ENCODE measurements at places on chromosomes 4 and X.
A peak's percentile ranks its signal among the peaks of the same experiment; 100 is the strongest.

DNA sequence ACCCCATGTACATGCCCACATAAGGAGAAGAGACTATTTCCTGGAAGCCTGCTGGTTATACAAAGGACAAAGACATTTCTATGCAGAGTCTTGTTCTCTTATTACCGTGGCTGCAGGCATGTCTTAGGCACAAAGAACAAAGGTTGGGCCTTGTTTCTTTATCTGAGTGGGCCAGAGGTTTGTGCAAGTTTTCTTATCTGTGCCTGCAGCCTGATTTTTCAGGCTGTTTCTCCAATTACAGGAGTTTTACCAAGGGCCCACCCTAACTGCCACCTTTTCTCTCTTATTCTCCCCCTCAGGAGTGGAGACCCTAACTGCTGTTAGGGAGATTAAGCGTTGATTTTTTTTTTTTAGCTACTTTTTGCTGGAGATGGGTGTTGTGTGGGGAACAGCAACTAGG is 3.5 kb downstream of the TENT5D start:
- no peak for DNase-seq

DNA sequence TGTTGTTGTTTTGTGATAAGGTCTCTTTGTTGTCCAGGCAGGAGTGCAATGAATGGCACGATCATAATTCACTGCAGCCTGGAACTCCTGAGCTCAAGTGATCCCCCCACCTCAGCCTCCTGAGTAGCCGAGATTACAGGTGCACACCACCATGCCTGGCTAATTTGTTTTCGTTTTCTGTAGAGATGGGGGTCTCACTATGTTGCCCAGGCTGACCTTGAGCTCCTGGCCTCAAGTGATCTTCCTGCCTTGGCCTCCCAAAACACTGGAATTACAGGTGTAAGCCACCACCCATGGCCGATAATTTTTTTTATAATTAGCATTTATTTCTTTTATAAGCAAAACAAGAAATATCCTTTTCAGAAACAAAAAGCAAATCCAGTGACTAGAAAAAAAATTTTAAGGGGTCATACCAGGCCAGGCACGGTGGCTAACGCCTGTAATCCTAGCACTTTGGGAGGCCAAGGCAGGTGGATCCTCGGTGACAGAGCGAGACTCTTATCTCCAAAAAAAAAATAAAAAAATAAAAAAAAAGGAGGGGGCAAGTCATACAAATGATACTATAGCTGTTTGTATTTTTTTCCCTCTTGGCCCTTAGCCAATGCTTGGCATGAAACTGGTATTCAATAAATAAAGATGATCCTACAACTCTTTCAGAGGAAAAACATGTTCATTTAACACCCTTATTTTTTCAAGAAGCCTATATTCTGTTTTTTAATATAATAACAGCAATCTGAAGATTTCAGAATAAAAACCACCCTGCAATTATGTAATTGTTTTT is 3.4 kb downstream of the PLAC8 start:
- DNase-seq = no peak

DNA sequence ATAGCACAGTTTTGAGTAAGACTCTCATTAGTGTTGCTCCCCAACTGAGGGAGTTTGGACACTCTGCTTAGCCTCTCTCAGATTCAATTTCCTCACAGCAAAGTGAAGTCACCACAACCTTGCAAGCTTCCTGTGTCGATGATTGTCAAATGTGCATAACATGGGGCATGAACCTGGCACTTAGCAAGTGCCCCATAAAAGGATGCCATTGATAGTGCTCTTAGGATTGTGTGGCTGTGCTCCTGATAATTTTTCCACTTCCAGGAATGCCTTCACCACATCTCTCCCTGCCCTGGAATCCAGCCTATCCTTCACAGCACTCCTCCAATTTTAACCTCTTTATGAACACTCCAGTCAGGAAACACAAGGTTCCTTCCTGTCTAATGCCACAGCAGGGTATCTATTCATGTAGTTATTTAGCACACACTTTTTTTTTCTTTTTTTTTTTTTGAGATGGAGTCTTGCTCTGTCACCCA is 309.4 kb downstream of the PPP3CA start:
- DNase-seq = no peak

GRCh38 chrX:150060406-150060805 is 122.1 kb upstream of the EOLA2 start:
- DNase-seq = no peak

DNA sequence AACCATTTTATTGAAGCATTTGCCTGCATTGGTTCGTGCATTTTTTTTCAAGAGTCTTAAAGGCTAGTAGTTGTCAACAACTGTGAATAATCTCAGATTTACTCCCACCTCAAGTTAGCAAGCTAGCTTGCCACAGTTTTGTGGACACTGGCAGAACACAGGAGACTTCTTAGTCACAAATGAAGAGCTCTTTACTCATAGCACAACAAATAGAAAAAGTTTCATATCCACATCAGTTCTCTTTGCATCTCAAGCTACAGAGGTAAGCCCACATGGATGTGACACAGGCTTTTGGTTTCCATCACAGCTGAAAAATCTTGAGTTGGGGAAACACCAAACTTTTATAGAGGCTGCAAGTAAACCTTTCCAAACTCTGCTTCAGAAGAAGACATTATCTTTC is 2315.7 kb upstream of the TENM3 start:
- DNase-seq = no peak

GRCh38 chrX:15416133-15416993 is 32.1 kb upstream of the VEGFD start:
- no peak for DNase-seq

DNA sequence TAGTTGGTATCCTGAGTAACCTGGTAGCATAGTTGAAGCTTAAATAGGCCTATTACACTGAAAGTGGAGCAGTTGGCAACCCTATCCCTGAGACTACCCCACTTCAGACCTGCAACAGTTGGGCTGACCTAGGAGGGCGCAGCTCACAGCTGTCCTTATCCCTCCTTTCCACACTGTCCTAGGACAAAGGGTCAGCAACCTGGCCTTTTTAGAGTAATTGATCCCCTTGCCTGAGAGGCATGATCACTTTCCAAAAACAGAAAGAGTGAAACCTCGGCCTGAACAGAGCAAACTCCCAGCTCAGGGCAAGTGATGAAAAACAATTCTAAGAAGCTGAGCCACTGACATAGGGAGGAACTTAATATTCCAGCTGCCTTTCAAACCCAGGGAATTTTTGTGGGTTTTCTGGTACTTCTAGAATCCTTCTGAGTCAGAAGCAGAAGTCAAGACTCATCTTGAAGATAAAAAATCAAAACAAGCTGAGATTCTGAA is 94.9 kb upstream of the MYOZ2 start:
- no peak for DNase-seq

GRCh38 chrX:103663981-103664762 is 22.3 kb downstream of the MORF4L2 start:
- no peak for DNase-seq

DNA sequence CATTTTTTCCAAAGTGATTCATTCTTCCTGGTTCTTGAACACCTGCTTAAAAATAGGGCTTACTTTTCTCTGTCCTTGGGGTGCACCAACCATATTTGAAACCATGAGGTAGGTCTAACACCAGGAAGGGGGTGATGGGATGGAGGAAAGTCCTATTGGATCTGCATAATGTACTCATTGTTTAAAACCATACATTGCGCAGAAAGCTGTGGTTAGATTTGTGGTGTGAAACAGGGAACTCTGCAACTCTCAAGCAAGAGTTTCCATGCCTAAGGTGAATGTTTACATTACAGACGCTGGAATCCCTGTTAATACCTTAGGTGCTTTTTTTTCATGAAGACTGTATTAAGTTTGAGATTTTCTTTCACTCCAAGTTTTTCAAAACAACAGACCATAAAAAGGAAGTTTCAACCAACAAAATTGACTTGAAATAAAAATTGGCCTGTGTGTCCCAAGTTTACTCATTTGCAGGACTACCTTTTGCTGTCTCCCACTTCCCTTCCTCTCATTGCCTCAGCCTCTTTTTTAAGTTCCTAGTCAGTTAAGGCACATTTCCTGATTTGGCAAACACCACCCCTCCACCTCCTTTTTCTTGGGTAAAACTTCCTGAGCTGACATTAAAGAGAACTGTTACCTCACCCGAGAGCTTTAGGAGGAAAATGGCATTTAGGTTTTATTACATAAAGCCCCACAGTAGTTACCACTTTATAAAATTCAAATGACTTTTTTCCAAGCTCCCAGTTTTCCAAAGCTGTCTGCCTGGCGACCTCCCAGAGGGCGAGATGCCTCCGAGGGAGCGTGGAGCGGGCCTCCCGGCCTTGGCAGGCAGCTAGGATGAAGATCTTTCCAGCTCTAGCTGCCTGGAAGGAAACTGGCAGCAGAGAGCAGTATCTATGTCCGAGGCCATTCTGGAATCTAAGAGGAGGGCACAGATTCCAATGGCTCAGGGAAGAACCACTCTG is 47.9 kb upstream of the RBPJ start:
- DNase-seq = peak; percentile 17

DNA sequence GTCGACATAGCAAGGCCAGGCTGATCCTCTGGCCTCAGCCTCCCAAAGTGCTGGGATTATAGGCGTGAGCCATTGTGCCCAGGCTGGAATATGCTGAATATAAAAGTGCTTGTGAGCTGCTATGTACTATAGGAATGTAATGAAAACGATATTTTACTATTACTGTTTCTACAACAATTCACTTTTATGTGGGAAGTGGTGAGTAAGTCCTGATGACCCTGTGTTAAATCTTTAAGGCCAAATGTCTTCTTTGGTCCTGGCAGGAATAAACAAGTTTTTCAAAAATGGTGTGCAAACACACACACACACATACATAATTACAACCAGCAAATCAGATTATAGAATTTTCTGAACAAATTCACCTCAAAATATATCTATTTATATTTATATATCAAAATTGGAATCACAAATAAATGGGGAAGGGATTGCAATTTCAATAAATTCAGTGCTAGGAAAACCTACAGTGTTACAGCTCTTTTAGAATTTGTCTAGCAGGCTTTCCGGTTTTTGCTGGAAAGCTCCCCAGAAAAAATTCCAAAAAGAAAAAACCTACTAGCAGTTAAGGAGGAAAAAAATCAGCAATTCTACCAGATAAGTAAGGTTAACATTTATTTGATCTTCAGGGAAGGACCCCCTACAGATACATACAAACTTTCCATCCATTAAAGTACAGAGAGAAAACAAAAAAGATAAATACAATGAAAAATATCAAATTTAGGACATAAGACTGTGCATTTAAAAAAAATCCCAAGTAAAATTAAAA is 17.9 kb downstream of the SMIM14 start:
- DNase-seq = no peak

- no peak for DNase-seq
These were observed 1331.8 kb downstream of the PCDH19 start for GRCh38 chrX:99078301-99078700.

DNA sequence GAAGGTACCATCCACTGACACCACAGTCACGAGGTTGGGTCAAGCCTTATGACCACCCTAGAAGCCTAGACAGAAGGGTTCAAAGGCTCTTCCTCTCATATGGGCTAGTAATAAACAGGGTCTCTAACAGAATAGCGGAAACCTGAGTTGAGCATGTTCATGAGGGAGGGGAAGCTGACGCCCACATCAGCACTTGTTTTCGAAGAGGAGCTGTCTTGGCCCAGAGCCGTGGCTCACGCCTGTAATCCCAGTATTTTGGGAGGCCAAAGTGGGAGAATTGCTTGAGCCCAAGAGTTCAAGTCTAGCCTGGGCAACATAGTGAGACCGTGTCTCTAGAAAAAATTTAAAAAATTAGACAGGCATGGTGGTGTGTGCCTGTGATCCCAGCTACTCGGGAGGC is 21.5 kb upstream of the TMSB4X start:
- DNase-seq = no peak

- no peak for DNase-seq
These were observed 30.7 kb downstream of the TSPAN5 start for GRCh38 chr4:98627531-98628257.

- no peak for DNase-seq
These were observed 89.8 kb downstream of the FNIP2 start for GRCh38 chr4:158858410-158859199.

All from hypothalamus (tissue), 51 donors.